NCI-H1436 (cell line): ENCODE measurements at places on chromosomes 1 and 21.

DNA sequence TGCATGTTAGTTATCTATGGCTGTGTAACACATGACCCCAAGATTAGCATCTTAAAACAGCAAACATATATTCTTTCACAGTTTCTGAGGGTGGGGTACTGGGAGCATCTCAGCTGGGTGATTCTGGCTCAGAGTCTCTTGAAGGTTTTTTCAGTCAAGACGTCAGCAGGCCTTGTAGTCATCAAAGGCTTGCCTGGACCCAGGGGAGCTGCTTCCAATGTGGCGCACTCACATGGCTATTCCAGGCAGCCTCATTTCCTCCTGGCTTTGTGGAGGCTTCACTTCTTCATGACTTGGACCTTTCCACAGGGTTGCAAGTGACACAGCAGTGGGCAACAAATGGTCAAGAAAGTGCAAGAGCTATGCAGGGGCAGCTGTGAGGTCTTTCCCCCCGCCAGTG lies 114.7 kb downstream of the ACTL8 start:
- DNase-seq, result no peak

DNA sequence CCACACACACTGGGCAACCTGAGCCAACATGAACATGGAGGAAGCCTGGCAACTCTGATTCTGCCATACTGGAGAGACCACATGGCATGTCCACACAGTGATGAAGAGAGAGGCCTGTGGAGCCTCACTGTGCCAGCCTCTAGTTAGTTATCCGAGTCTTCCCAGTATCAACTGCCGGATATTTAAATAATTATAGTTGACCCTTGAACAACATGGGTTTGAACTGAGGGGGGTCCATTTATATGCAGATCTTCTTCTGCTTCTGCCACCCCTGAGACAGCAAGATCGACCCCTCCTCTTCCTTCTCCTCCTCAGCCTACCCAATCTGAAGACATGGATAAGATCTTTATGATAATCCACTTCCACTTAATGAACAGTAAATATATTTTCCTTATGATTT lies 27.8 kb downstream of the DDAH1 start:
- no peak for DNase-seq

DNA sequence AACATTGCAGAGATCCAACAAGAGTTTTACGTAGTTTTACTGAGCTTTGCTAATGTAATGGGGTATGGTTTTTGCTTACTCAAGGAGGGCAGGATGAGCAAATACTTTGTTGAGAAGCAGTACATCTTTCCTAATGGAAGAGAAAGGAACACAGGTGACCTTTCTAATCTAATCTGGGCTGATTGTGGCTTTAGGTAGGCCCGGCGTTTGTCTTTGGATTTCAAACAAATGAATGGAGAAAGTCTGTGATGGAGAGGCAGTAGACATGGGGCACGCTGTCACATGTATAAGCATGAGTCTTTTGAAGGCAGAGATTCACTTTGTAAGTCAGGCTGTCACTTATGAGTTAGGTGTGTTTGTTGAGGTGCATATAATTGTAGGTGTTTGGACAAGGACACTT lies 1.7 kb downstream of the PLEKHM2 start:
- DNase-seq, result no peak

GRCh38 chr1:203306965-203307541 lies 1.7 kb downstream of the BTG2 start:
- DNase-seq, result no peak

- DNase-seq, result no peak
These were observed 392.5 kb upstream of the PTBP2 start for GRCh38 chr1:96329121-96329520.

DNA sequence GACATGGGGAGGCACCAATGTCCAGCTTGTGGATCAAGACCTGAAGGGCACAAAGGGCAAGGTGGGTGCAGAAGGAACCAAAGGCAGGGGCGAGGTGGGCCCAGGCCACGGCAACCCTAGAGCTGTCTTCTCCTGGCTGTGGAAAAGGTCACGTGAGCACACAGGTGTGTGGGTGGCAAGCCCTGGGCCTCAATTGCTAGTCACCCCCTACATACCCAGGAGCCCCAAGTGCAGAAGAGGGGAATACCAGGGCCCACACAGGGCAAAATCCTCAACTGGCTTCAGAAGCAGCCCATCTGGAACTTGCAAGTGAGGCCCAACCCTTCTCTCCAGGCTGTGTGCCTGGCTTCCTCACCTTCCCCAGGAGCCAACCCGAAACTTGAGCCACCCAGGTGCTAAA lies 25.6 kb downstream of the ZBTB17 start:
- DNase-seq, result no peak

- no peak for DNase-seq
These were observed 383.3 kb downstream of the HHAT start for GRCh38 chr1:210711825-210712612.

DNA sequence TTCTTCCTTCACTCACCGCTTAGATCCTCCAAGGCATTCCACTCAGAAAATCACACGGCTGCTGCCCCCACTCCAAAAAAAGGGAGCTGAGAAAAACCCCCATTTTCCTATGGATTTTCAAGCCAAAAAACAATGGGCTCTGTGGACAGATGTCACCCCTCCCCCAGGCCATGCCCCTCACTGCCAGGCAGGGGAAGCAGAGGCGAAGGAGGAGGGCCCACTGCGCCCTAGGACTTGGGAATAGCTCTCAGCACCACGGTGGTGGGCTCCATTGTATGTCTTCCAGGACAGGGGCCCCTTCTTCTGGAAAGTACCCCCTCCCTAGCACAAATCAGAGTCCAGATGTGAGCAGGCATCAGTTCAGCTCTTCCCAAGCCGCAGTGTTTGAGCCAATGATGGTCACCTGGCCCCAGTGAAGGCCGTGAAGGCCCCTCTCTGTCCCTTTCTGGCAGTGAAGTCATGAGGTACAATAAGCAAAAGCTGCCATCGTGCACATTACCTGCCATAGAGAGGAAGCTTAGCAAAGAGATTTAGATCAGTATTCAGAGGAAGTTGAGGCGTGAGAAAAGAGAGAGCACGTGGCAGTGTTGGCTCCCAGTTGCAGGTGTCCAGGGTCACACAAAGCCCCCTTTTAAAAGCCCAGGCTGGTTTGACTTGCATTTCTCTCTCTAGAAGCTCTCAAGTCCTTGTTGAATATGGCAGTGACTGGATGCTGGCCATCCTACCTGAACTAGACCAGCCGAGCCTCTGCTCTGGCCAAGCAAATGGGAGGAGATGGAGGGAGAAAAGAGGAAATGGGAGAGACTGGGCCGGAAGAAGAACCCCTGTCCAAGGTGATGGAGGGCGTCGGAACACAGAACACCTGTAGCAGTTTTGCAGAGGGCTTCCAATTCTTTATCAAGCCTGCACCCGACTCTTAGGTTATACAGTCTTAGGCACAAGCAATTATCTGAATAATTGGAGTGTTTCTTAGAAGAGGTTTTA lies 149.0 kb downstream of the TOMM20 start:
- DNase-seq, result no peak

DNA sequence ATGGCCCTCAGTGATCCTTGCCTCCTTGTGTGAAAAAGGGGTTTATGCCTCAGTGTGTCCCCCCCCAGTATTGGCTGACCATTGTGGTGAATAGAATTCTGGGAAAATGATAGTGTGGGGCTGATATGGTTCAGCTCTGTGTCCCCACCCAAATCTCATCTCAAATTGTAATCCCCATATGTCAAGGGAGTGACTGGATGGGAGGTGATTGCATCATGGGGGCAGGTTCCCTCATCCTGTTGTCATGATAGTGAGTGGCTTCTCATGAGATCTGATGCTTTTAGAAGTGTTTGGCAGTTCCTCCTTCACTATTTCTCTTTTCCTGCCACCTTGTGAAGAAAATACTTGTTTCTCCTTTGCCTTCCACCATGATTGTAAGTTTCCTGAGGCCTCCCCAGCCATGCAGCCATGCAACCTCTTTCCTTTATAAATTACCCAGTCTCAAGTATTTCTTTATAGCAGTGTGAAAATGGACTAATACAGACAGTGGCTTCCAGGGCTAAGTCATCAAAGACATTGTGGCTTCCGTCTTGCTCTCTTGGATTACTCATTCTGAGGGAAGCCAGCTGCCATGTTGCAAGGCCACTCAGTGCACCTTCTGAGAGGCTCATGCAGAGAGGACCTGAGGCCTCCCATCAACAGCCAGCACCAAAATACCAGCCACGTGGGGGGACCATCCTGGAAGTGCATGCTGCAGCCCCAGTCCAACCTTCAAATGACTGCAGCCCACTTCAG lies 40.6 kb upstream of the SOD1 start:
- no peak for DNase-seq

- DNase-seq, result no peak
These were observed 296.0 kb upstream of the PTBP2 start for GRCh38 chr1:96425382-96426129.

DNA sequence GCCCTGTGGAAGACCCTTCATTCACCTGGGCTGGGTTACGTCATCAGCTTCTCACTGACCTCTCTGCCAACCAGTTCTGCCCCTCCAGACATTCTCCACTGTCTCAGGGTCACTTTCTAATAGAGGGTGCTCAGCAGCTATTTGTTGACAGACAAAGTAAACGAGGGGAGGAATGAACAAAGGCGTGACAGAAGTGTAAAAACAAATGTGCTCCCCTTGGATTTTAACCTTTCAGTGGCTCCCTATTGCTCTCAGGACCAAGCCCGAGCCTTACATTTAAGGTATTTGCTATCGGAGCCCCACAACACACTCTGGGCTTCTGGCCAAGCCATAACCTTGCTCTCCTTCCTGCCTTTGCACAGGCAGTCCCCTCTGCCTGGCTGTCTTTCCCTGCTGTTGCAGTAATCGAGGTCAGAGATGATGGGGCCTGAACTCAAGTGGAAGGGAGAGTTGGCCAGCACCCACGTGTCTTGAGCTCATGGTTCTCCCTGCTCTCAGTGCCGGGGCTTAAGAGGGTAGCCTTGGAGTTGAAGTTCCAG lies 9.3 kb upstream of the MARCKSL1 start:
- DNase-seq, result no peak

GRCh38 chr1:21124846-21125245 lies 51.9 kb downstream of the EIF4G3 start:
- no peak for DNase-seq

DNA sequence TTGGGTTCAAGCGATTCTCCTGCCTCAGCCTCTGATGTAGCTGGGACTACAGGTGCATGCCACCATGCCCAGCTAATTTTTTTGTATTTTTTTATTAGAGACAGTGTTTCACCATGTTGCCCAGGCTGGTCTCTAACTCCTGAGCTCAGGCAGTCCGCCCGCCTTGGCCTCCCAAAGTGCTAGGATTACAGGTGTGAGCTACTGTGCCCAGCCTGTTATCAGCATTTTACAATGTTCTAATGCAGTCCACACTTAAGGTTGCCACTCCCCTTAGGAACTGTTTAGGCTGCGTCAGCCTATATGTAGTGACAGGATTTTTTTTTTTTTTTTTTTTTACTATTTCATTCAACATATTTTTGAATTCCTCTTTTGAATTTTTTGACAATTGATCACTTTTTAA lies 30.2 kb downstream of the AGPAT3 start:
- no peak for DNase-seq

DNA sequence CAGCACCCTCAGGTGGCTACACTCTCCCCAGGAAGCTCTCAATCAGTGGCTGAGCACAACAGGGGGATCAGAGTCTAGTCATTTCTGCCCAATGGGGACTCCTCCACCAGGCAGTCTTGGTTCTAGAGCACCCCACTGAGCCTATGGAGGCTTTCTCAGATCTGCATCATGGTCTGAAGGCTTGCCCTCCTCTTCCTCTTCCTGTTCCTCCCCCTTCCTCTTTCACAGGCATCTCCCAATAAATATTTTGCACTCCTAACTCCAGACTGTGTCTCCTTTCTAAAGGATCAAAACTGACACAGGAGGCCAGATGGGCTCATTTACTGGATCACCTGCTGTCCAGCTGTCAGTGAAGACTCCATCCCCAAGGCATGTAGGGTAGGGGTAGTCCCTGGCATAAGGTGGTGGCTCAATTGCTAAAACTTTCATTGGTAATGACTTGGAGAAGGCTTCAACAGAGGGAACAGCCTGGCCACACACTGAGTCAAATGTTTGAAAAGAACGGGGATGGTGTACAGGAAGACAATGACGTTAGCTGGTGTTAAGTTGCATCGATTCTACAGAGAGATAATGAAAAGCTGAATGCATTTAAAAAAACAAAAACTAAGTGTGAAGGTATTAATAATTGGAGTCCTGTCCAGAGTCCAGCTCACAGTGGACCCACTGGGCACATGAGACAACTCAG lies 84.2 kb upstream of the SLC2A1 start:
- DNase-seq, result no peak

DNA sequence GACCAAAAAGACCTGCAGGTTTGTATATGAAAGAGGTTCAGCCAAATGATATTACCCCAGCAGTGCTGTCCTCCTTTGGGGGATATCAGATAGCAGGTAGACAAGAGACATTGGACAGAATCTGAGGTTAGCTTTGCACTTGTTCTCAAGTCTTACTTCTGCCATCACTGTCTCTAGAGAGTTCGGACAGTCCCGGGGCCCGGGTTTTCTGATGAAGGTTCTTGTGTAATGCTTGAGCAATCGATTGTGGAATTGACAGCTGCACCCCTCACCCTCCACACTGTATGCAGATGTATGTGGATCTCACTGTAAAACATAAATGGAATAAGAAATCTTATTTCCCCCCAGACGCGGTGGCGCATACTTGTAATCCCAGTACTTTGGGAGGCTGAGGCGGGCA lies 56.2 kb upstream of the MORC3 start:
- DNase-seq, result no peak
